ENCODE measurements at places on chromosomes 1 and 21.

GRCh38 chr1:156164125-156164831 lies 10.9 kb downstream of the SEMA4A start:
- DNase-seq: no peak

DNA sequence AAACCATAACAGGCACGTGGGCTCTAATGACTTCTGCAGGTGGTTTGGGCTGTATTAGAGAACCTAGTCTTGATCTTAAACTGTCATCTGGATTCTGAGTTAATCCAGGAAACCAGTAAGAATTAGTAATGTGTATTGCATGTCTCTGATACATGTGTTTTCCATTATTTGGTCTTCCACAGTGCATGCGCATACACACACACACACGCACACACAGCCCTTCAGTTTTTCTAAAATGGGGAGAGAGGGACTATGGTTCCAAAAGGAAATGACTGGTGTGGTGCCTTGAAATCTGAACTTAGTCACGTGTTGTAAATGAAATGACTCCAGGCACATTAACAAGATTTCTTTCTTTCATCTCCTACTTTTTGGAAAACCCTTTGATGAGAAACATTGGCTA lies 67.6 kb downstream of the OLFML2B start:
- DNase-seq: no peak

DNA sequence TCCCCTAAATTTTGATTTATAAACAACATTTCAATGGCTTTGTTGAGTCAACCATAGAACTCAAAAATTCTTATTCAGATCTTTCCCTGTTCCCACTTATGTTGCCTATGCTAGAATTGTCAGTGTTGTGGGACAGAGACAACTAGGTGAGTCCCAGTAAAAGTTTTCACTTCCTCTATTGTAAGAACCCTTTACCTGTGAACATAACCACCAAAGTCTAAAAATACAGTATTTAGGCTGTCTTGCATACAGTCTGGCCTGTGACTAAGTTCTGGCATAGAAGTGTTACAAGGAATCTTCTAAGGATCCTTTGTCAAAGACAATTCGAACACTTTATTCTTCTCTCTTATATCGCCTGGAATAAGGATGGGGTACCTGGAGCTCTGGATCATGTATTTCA lies 1047.9 kb upstream of the NCAM2 start:
- no peak for DNase-seq

- DNase-seq: no peak
Measured at GRCh38 chr1:71693581-71693980, 588.8 kb downstream of the NEGR1 start.

DNA sequence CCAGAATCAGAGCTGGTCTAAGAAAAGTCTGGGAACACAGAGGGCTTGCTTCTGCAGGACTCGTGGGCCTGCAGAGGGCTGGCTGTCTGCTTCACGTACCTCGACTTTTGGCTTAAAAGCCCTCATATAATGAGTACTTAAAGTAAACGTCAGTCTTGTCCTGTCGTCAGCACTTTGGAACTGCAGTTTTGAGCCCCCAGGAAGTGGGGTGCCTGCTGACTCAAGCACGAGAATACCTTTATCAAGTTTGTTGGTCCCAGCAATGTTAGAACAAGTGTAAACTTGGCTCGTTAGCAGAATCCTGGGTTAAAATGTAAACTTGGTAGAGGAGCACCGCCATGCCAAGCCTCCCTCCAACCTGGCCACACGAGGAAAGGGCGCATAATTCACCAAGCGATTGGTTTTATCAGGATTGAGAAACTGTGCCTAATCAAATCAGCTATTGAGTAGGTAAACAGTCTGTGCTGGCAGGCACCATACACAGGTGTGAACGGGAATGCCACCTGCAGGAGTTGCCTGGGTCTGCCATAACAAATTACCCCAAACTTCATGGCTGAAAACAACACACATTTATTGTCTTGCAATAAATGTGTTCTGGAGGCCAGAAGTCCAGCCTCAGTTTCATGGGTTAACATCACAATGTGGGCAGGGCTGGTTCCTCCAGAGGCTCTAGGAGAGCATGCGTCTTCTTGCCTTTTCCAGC lies 45.0 kb upstream of the FHAD1 start:
- no peak for DNase-seq

GRCh38 chr21:37737507-37737906 lies 178.8 kb downstream of the KCNJ6 start:
- no peak for DNase-seq

DNA sequence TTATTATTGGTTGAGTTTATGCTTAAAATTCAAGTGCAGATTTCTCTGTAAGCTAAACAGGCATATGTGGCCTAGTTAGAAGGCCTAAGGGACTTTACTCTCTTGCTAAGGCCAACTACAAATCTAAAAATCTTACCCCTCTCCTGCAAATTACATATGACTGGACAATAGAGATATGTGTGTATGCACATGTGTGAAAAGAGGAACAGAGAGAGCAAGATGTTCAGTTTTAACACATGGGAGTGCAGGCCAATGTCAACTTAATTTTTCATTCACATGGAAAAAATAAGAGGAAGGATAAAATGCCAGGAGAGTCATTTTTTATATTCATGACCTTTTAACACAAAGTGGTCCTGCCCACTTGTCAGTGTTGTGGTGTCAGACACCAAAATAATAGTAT lies 8.5 kb downstream of the OR10K2 start:
- DNase-seq: no peak

Measured in putamen (tissue), 1 donor.